PC-9 (cell line): ENCODE measurements at places on chromosomes 6 and 20. TPM values are rescaled to one million over a fixed set of nuclear protein-coding genes. Genes with fewer than 3 reads are reported as not detected.
A peak's percentile ranks its signal among the peaks of the same experiment; 100 is the strongest.

GRCh38 chr6:67558985-67559384 lies 1076.1 kb upstream of the ADGRB3 start:
- DNase-seq = no peak

- DNase-seq = no peak
These were observed 5.1 kb downstream of the CCR6 start for GRCh38 chr6:167127785-167128531.

The RAET1L gene
- total RNA-seq = 1.2 and 2.8 TPM in 2 replicates

The LGSN gene
- total RNA-seq = not detected in 2 replicates

DNA sequence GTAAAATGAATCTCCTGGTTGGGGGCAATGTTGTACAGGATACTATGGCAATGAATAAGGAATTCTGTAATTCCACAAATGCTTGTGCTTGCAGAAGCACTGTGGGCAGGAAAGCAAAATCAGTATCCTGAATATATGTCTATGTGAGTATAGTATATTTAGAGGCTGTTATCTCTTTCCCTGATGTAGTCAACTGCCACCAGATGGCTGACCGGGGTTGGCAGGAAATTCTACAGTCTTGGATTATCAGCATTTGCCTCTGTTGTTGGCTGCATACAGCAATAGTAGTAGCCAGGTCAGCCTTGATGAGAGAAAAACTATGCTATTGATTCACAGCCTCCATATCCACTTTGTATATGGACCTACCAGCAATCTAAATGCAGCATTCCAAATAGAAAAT lies 425.1 kb upstream of the JAG1 start:
- no peak for DNase-seq

DNA sequence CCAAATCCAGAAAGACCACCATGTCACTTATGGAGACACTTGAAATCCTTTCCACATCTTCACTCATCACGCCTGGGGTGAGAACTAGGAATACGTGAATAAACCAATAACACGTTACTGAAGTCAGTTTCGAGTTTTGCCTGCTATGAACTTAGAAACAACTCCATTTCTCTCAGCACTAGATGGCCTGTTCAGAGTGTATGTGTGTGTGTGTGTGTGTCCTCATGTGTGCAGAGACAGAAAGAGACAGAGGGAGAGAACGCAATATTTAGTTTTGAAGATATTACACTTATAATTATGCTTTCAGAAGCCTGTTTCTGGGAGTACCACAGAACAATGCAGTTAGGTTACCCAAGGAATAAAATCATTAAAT lies 81.2 kb upstream of the CCN6 start:
- DNase-seq = no peak

The LY6G6D gene
- not detected in 2 replicates for total RNA-seq

The NT5E gene
- total RNA-seq = 84.6 and 90.4 TPM in 2 replicates

The TRIM31 gene
- total RNA-seq = not detected in 2 replicates

DNA sequence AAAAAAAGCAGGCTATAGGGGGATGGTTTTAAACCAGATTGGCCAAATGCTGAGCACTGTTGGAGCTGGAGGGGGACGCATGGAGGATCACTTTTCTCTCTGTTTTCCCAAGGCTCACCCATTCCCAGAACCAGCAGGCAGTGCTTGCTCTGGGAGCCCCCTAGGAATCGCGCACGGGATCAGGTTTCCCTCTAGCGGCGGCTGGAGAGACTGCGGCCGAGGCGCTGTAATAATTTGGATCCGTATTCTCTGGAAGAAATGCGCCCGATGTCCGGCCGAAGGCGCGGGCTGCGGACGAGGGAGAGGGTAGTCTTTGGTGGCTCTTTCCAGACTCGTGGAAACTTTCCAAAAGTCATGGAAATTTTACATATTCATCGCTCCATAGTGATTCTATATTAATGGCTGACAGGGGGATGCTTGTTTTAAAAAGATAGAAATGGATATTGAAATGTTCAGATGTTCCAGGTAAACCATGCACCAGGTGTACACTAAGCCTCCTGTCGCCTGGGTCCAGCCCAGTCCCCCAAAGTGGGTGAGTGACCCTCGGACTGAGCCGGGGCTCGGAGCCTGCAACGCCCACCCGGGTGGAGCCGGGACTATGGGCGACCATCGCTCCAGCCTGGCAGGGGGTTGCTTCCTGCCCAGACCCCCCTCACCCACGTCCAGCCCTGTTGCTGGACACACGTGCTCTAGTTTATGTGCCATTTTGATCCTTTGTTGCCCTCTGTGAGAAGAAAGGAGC lies 78.7 kb upstream of the PHACTR3 start:
- DNase-seq = peak; percentile 46

The IPCEF1 gene
- 0.28 and 0.57 TPM in 2 replicates for total RNA-seq

The TPX2 gene
- total RNA-seq = 140 and 164 TPM in 2 replicates

DNA sequence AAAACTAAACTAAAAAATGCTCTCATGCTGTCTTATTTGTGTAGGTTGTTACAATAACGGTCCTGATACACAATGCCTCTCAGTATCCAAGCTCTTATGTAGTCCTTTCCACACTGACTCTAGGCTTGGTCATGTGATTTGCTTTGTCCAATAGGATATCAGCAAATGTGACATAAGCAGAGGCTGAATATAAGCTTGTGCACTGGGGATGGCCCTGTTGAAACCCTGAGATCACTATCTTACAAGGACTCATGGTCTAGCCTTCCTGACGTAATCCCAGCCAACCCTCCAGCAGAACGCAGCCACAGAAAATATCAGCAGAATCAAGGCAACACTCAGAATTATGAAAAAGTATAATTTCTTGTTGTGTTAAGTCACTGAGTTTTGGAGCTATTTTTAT lies 145.1 kb upstream of the CCN2 start:
- DNase-seq = no peak

The MAS1 gene
- total RNA-seq = not detected in 2 replicates

The CD24 gene
- 93.4 and 145 TPM in 2 replicates for total RNA-seq

- no peak for DNase-seq
These were observed 187.4 kb upstream of the SNX9 start for GRCh38 chr6:157635388-157636244.

GRCh38 chr6:149264629-149265028 lies 52.9 kb upstream of the TAB2 start:
- no peak for DNase-seq
